Heart right ventricle (tissue), 16 donors: ENCODE measurements at places on chromosomes 3 and 15. TPM values are rescaled to one million over a fixed set of nuclear protein-coding genes. Genes with fewer than 3 reads are reported as not detected.

- DNase-seq, result peak; percentile 26
Measured at GRCh38 chr3:57256844-57257243, 29.3 kb downstream of the APPL1 start.

DNA sequence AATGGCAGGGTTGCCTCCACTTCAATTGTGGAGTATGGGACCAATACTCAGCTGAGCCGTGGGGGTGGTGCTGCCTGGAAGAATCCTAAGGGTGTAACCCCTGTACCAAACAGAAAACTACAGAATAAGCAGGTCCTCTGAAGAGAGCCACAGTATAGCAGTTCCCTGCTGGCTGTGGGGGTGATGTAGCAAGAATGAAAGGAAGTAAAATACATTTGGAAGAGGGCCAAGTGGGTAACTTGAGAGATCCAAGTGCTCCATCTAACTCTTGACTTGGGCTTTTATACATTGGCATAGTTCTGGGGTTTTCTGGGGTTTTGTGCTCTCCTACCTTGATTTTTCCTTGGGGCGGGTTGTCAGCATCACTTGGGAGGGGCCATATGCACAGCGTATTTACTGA, 341.4 kb downstream of the OTOL1 start:
- no peak for DNase-seq

GRCh38 chr3:170636400-170636973, 50.6 kb upstream of the SLC7A14 start:
- no peak for DNase-seq

DNA sequence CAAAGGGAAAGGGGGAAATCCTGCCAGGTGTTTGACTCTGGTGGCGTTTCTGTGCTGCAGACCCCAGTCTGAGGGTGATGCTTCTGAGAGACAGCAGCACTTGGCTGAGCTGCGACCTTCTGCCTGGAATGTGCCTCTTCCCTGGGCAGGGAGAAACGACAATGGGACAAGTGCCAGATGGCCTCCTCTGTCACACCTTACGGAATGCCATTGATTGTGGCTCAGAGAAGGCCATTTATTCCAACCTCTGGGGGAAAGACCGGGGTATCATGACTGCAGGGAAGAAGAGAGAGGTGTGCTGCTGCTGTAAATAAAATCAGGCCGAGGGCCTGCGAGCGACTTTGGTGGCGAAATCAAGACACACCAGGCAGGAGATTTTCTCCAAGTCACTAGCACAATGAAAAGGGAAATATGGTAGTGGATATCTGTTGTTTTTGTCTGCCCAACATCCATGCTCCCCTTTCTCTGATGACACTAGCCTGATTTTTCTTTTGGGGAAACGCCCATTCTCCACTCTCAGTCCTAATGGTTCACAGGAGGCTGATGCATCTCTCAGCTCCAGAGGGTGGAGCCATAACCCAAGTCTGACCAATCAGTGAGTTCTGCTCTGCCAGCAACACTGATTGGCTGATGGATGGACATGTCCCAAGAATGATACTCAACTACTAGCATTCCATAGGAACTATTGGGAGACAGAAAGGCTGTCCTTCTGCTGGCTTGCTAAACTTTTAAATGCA, 336.1 kb downstream of the FOXP1 start:
- no peak for DNase-seq

DNA sequence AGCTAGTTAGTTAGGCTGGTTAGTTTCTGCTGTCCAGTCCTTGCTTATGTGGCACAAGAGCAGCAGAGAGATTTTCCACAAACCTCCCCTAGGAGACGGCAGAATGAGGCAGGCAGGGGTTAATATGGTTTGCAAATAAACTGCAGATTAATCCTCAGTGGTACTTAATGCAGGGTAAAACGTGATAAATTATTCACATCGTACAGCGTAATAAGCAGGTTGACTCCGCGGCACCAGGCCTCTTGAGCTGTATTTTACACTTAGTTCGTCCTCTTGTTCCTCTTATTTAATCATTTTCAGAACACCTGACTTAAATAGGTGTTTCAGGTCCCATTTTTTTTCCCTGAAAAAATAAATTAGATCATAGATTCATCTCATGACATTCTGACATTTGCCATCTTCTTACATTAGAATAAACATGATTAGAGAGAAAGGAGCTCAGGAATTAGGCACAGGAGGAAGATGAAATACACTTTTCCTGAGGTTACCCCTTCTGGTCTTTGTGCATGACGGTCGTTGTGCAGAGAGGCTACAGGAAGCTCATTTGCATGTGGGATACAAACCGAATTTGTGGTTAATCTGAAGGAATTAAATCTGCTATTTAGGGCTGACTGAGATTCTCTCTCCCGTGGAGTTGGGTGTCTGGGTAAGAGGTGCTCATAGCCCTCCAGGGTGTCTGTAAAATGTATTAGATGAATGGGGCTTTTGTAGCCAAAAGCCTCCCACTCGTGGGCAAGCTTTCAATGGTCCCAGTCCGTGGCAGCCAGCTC, 27.1 kb upstream of the VPS8 start:
- no peak for DNase-seq

Gene FRG2C
- not detected for total RNA-seq

DNA sequence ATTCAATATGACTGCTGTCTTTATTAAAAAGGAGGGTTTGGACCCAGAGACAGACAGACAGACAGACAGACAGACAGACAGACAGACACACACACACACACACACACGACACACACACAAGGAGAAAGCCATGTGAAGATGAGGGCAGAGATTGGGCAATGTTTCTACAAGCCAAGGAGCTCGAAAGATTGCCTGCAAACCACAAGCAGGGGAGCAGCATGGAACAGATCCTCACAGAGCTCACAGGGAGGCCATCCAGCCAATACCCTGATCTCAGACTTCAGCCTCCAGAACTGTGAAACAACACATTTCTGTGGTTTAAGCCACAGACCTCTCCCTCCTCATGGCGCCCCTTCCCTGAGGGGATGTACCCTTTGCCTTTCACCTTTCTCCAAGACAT, 35.8 kb upstream of the ABHD2 start:
- no peak for DNase-seq

GRCh38 chr3:178075344-178075743, 460.9 kb upstream of the KCNMB2 start:
- DNase-seq, result no peak

GRCh38 chr15:100083572-100083971, 258.2 kb downstream of the ADAMTS17 start:
- DNase-seq, result peak; percentile 30

Gene SLC51B
- total RNA-seq, result not detected

Gene ZNF860
- total RNA-seq, result 0.27 TPM

- DNase-seq, result peak; percentile 43
Measured at GRCh38 chr15:50353975-50354837, 792 bp downstream of the GABPB1 start.
